ENCODE measurements at places on chromosomes 3 and 15.

DNA sequence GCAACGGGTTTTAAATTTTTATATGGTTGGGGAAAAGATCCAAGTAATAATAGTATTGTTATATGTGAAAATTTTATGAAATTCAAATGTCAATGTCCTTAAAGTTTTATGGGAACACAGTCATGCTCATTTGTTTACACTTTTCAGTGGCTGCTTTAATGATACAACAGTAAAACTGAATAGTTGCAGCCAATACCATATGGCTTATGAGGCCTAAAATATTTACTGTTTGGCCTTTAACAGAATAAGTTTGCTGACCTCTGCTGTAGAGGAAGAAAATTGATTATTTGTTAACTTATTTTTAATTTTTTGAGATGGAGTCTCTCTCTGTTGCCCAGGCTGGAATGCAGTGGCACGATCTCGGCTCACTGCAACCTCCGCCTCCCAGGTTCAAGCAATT lies 44.7 kb downstream of the USP50 start:
- no peak for DNase-seq

GRCh38 chr15:67047149-67047661 lies 18.2 kb upstream of the SMAD3 start:
- DNase-seq, result no peak

GRCh38 chr15:68930268-68931022 lies at the start of gene SPESP1:
TSS of gene SPESP1 (plus strand) at chr15:68930525. CDS start at chr15:68930654, 129 bp downstream.
- peak; percentile 85 for DNase-seq

DNA sequence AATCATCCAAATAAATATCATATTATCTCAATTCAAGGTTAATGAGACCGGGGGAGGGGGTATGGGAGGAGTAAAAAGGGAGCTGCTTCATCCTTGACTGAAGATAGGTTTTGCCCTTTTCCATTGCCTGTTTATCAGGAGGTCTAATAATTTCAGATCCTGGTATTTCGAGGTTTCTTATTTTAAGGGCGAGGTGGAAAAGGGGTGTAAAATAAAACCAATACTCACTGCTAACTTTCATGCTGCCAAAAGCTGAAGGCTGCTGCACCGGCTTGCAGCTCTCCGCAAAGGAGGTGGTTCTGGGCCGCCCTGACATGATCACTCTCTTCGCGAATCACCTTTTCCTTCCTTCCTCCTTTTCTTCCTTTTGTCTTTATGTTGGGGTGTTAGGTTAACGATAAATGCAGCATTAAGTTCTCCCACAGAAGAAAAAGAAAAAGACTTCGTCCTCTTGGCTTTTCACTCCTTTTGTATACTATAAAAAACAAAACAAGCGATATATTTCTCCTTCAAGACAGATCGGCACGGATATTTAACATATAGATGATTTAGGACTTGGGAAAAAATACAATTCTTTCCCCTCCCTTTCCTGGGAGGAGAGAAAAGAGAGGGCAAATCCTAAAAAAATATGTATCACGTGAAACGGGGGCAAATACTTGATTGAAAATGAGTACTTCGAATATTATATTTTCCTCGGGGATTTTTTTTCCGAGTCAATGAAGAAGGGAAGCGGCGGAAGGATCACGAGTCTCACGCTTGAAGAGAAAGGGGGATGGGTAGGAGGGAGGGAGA lies 932 bp downstream of the GSK3B start:
- DNase-seq, result no peak

- no peak for DNase-seq
Measured at GRCh38 chr3:44870375-44871061, 3.9 kb upstream of the TGM4 start.

DNA sequence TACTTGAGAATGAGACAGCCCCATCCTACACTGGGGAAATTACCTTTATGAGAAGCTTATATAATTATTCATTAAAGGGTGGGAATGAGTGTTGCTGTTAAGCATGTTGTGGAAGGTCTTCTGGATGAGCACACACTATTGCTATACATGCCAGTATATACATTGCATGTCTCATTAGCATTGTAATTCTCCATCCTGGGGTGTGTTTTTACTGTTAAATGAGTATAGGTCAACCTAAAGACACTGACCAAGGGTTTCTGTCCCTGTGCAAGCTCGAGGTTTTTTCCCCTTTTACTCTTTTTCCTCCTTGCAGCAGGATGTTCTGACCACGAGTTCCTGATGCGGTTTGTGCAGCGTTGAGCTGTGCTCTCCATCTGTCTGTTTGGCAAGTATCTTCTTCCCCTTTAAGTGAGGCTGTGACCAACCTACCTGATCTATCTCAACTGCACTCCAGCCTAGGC lies 7.2 kb upstream of the IVD start:
- DNase-seq, result no peak

GRCh38 chr3:78858910-78859309 lies 908.9 kb downstream of the ROBO1 start:
- no peak for DNase-seq

DNA sequence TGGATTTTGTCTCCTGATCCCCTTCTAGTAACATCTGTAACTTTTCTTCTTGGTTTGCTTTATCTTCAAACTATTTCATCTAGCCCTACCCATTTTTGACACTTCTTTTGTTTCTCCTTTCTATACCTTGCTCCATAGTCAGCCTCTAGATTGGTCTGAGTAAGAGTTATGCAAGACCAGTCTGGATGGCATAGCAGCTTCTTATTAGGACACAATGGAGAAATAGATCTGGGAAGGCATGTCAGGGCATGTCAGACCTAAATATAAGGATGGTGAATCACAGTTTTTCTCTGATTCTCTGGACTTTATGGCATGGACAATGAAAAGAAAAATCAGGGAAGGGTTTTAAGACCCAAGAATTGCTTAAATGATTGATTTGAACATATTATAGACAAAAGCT lies 452.5 kb downstream of the RAP2B start:
- DNase-seq, result no peak

GRCh38 chr3:141690431-141691072 lies 47.5 kb upstream of the RNF7 start:
- DNase-seq, result no peak

GRCh38 chr15:83928392-83928734 lies 274.4 kb downstream of the ADAMTSL3 start:
- DNase-seq, result no peak

GRCh38 chr3:10926811-10927521 lies 65.6 kb upstream of the SLC6A1 start:
- no peak for DNase-seq

GRCh38 chr15:40420071-40420713 lies 14.6 kb downstream of the IVD start:
- peak; percentile 36 for DNase-seq

- DNase-seq, result no peak
Measured at GRCh38 chr15:45449916-45450867, 71.8 kb upstream of the GATM start.

GRCh38 chr3:36890261-36890660 lies 54.6 kb downstream of the TRANK1 start:
- no peak for DNase-seq

DNA sequence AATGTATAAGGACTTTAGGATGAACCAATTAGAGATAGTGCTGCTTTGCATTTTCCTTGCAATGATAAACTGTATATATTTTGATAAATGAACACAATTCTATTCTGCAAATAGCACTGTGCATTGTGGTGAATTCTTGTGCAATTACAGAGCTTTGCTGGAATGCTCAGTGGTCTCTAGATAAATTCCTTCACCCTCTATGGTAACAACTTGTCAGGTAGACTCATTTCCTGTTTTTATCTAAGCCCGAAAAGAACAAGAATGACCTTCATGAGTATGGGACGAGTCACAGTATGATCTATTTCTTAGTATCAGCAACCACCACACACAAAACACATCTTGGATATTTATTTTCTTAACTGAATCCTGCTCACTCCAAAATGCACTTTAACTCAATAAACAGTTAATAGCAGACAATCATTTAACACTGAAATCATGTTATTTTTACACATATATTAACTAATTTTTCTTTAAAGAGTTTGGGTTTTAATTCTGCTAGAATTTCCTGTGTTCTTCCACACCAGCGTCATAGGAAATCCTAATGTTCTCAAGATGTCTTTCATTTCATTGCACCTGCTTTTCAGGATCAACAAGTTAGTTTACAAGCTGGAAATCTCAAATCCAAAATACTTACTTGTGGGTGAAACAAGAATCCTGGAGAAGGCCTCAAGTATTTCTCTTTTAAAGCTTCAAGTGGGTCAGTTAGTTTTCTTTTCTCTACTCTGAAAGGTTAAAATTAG lies 551.2 kb downstream of the MECOM start:
- DNase-seq, result no peak

GRCh38 chr3:176789281-176789705 lies 408.0 kb downstream of the TBL1XR1 start:
- no peak for DNase-seq

DNA sequence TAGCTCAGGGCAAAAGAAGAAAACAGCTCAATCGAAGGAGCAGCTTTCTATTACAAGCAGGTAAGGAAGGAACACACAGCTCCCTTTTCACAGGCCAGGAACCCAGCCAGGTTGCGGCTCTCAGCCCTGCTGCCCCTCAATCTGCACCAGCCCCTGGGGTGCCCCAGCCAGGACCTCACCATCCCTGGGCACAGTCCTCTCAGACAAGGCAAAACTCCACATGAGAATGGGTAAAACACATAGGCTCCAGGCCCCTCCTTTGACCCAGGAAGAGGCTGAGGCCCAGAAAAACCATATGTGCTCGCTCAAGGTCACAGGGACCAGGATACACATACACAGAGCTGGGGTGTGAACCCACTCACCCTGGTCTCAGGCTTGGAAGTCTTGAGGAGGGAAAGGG lies 178.7 kb upstream of the TLE3 start:
- no peak for DNase-seq

GRCh38 chr3:39573392-39573791 lies 105.9 kb downstream of the MOBP start:
- DNase-seq, result no peak

DNA sequence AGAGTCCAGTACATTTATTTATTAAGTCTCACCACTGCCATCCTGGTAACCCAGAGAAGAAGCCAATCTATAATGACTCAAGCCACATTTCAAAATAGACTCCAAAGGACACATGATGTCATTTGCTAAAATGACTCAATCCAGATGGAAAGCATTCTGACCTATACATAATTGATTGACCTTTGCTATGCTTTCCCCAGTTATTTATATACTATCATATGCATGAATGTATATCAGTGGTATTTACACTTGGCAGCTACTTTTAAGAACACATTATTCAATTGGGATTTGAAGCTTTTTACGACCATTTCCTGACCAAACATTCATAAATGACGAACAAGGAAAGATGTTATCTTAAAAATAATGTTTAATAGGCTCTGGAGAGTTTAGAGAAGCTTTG lies 297.2 kb downstream of the FHIT start:
- DNase-seq, result no peak

- DNase-seq, result no peak
Measured at GRCh38 chr3:159807137-159808040, 181.2 kb upstream of the IL12A start.

- DNase-seq, result no peak
Measured at GRCh38 chr3:129535075-129535474, 6.6 kb downstream of the RHO start.

DNA sequence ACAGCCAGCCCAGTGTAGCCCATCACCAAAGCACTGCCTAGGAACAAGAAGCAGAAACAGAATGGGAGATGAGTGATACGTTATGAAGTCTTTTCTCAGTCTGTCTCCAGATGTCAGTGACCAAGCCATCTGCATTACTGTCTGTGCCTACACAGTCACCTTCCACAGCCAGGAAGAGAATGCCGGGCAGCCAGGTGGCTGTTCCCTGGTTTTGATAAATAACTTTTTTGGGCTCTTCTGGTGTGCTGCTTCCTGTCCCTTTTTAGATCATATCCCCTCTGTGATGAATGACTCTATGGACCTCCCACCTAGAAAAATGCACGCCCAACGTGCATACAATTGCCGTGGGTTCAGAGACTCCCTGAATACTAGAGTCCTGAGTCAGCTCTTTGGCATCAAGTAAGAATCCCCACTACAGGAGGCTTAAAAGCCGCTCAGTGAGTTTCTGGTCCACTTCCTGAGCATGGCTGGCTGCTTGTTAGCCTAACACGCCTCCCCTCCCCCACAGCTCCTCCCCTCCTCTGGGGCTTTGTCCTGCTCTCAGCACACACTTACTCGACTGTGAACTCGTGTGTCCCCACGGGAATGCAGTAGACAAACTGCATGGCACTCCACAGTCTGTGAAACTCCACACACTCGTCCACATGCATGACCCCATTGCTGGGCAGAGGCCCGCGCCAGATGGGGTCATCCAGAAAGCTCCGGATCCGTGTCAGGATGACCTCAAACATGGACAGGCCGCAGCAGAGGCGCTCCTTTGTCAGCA lies 34.7 kb downstream of the NIPA2 start:
- DNase-seq, result no peak

GRCh38 chr3:106428565-106428994 lies 559.8 kb upstream of the CBLB start:
- DNase-seq, result no peak

GRCh38 chr15:64847016-64847415 lies 5.3 kb downstream of the PLEKHO2 start:
- no peak for DNase-seq

- no peak for DNase-seq
Measured at GRCh38 chr3:20246662-20247061, 60.7 kb upstream of the SGO1 start.

DNA sequence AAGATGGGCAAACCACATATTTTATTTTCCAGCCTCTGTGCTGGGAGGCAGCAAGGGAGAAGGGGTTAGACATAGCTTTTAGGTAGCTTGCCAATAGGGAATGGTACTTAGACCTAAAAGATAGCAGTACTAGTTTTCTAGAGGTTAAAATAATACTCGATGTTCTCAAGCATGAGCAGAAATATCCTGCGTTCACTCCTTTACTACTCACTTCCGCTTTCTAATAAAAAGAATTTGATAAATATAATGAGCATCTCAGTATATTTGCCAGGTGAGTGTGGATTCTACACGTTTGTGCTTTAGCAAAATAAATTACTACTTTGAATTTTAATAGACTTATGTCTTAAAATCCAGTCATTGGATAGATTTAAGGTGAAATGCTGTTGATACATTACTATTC lies 39.4 kb upstream of the CD47 start:
- DNase-seq, result no peak

- DNase-seq, result no peak
Measured at GRCh38 chr15:61459785-61460707, 230.9 kb upstream of the RORA start.

DNA sequence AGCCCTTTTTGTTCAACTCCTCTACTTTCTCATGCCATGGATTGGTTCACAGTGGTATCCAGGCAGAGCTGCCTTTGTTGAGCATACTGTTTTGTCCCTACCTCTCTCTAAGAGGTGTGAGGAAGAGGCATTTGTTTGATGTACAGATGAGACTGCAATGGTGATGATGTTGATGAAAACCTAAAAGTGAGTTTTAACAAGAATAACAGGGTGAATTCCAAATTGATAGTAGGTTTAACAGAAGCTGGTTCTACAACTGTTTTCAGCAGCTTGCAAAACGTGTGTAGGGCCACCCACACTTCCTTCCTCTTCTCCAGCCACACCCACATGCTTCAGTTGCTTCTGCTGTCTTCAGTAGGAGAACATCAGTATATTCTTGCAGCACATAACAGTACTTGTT lies 10.2 kb downstream of the SNRK start:
- no peak for DNase-seq
